ENCODE measurements at places on chromosomes 12 and 14. TPM values are rescaled to one million over a fixed set of nuclear protein-coding genes. Genes with fewer than 3 reads are reported as not detected.
A peak's percentile ranks its signal among the peaks of the same experiment; 100 is the strongest.

The DTX1 gene
- 0.41 TPM for total RNA-seq

The FGF23 gene
- not detected for total RNA-seq

The ARHGAP9 gene
- 32.0 TPM for total RNA-seq

DNA sequence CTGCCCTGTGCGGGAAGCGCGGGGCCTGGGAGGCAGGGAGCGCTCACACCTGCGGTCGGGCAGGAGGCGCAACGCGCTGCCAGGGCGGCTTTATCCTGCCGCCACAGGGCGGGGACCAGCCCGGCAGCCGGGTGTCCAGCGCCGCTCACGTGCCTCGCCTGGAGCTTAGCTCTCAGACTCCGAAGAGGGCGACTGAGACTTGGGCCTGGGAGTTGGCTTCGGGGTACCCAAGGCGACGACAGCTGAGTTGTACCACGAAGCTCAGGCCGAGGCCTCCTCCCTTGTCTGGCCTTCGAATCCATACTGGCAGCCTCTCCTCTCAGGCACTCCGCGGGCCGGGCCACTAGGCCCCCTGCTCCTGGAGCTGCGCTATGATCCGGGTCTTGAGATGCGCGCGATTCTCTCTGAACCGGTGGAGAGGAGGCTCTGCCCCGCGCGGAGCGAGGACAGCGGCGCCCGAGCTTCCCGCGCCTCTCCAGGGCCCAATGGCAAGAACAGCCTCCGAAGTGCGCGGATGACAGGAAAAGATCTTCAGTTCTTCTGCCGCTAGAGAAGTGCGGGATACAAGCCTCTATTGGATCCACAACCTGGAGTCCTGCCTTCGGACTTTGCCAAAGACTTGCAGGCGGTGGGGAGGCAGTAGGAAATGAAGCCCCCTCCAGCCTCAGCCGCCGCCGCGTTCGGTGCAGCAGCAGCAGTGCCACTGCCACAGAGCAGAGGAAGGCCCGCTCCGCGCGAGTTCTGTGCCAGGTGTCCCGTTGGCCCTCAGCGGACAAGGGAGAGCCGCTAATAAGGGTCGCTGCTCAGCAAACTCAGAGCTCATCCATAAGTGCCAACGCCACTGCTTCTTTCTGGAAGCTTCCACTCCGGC is 6.8 kb downstream of the SIX1 start:
- peak overlapping the region; percentile 11 for H3K27ac ChIP-seq
- H3K27me3 ChIP-seq = peaks cover 58% of the 10 kb centered on the region
- no peak overlapping the region for H3K4me3 ChIP-seq
- no peaks in the 10 kb centered on the region for H3K36me3 ChIP-seq
- DNase-seq = no peak
- H3K4me1 ChIP-seq = no peaks in the 10 kb centered on the region

DNA sequence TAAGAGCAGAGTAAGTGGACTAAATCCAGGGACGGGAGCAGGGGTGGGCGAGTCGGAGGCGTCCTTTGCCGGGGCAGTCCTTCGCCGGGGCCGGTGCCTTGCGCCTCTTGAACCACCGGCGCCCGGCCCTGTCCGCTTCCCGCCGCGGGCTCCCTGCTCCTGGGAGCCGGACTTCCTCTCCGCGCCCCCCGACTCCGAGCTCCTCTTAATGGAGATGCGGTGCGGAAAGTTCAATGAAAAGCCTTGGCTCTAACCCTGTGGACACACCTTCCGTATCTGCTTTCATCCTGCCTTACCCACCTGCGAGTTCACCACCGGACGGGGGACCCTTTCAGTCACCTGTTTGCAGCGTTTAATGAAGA is 412 bp downstream of the FGFR1OP2 start:
- H3K4me1 ChIP-seq = peaks cover 42% of the 10 kb centered on the region
- H3K36me3 ChIP-seq = no peaks in the 10 kb centered on the region
- no peak for DNase-seq
- H3K27ac ChIP-seq = peak overlapping the region; percentile 96

GRCh38 chr12:45725631-45726602 is 3.6 kb upstream of the ARID2 start:
- H3K27ac ChIP-seq = peak overlapping the region; percentile 97
- H3K4me1 ChIP-seq = peaks cover 43% of the 10 kb centered on the region
- no peaks in the 10 kb centered on the region for H3K36me3 ChIP-seq
- H3K27me3 ChIP-seq = no peaks in the 10 kb centered on the region
- no peak for DNase-seq

DNA sequence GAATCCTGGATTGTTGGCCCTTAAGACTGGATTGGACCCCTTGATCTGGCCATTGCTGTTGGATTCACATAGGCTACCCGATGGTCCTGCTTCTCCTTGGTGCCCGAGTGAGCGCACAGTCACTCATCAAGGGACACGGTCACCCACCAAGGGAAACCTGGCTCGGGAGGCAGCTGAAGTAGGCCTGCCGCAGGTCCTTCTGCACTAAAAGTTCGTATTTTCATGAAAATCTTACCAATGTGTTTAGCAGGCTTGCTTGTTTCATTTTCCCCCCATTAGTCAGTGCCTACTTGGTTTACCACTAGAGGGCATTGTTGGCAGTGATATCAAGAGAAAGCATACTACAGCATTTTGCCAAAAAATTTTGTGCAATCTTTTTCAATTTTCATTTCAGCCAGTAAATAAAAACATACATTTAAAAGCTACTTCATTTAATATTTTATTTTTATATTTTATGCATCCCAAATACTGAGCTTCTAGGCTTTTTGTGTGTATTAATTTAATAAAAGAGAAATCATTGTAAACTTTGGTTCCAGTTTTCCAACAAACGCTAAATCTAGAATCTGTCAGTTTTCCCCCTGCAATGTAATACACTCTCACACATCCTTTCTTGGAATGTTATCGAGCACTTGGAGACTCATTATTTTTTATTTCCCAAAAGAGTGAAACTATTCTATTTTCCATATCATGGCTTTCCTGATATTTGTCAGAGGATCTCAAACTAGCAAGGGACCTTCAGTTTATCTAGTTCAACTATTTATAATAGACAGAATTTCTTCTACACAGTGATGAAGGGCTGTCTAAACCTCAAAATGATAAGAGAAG is 116.7 kb downstream of the LMNTD1 start:
- no peaks in the 10 kb centered on the region for H3K4me1 ChIP-seq
- H3K36me3 ChIP-seq = no peaks in the 10 kb centered on the region
- H3K27ac ChIP-seq = no peak overlapping the region
- H3K4me3 ChIP-seq = peak overlapping the region; percentile 71

GRCh38 chr12:123449249-123449733 is 8.6 kb upstream of the SNRNP35 start:
- no peaks in the 10 kb centered on the region for H3K27me3 ChIP-seq
- no peak overlapping the region for H3K4me3 ChIP-seq
- H3K36me3 ChIP-seq = no peaks in the 10 kb centered on the region
- peaks cover 26% of the 10 kb centered on the region for H3K4me1 ChIP-seq

DNA sequence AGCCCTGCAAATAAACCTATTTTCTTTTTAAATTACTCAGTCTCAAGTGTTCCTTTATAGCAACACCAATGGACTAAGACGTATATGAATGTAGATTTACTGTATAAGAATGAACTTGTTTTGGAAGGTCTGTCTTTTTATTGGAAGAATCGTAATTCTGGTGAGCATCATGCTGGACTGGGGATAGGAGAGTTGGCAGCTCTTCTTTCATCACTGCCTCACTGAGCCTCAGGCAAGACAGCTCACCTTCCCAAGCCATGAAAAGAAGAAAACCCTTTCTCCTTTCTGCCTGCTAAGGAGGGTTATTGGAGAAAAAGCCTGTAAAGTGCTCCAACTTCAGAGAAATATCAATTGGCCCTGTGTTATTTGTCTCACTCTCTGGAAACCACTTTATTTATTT is 9.1 kb upstream of the RNF34 start:
- H3K36me3 ChIP-seq = no peaks in the 10 kb centered on the region
- H3K4me1 ChIP-seq = peaks cover 2% of the 10 kb centered on the region
- H3K4me3 ChIP-seq = no peak overlapping the region
- H3K27me3 ChIP-seq = no peaks in the 10 kb centered on the region

All from thoracic aorta (tissue), 2 donors.